Activated CD4-positive, alpha-beta T cell treated with anti-CD3 and anti-CD28 coated beads, Interleukin-2, amount 50 U/mL, for 4 hours (primary cell): ENCODE measurements at places on chromosomes 1 and 21.

DNA sequence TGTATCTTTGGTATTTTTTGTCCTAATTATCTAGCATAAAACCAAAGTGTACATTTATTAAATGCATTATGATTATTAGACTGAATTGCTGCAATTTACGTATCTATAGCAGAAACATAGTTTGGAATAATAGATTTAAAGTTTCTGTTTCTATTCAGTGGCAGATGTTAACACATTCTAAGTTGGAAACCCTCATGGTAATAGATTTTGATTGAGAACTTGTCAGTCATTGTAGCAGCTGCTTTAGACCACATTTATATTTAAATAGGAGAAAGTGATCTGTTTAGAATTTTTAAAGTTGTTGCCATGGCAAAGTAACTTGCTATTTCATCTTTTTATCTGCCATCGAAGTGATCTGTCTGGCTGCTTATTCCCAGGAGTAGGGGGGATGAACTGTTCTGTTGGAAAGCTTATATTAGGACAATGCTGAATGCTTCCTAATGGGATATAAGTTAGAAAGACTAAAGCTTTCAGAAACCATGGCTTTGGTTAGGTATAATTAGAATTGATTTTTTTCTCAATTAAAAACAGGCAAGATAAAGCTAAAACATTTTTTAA is 61.6 kb downstream of the HS2ST1 start:
- no peak for DNase-seq

GRCh38 chr1:89547563-89548116 is 23.0 kb downstream of the LRRC8B start:
- no peak for DNase-seq

DNA sequence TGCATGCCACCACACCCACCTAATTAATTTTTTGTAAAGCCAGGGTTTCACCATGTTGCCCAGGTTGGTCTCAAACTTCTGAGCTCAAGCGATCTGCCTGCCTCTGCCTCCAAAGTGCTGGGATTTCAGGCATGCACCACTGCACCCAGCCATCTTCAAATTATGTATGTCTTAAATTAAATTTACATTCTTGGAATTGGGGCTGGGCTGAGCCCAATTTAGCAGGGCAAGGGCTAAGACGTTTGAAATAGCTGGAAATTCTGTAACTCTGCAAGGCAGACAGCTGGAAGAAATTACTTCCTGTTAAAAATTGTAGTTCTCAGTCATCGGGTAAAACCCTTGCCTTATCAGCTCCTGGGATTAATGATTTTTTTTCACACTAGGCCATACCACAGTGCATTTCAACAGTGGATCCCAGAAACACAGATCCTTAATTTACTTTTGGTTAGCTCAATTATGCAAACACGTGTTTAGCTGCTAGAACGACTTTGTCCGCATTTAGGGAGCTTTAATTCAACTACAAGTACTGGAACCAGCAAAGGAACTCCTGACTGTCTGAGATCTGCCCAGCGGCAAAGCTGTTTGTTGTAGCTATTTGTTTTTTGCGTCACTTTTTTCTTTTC is 83.3 kb downstream of the OLFML3 start:
- DNase-seq: no peak

GRCh38 chr1:46274225-46275029 is 26.9 kb downstream of the RAD54L start:
- DNase-seq: no peak

GRCh38 chr1:117826540-117827078 is 102.8 kb downstream of the GDAP2 start:
- no peak for DNase-seq

- no peak for DNase-seq
Measured at GRCh38 chr1:236421850-236422516, 27.9 kb downstream of the EDARADD start.

- DNase-seq: peak; percentile 84
Measured at GRCh38 chr1:24925082-24925779, 4.8 kb downstream of the RUNX3 start.

GRCh38 chr1:36511804-36512798 is 29.4 kb upstream of the CSF3R start:
- DNase-seq: no peak

DNA sequence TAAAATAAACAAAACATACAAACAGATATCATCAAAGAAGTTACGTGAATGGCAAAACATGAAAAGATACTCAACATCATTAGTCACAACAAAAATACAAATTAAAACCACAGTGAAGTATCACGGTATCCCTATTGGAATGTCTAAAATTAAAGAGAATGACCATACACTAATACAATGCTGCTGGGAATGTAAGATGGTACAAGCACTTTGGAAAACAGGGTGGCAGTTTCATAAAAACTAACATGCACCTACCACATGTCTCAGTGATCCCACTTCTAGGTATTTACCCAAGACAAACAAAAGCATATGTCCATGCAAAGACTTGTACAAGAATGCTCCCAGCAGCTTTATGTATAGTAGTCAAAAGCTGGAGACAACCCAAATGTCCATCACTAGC is 69.1 kb downstream of the HSF2BP start:
- no peak for DNase-seq

DNA sequence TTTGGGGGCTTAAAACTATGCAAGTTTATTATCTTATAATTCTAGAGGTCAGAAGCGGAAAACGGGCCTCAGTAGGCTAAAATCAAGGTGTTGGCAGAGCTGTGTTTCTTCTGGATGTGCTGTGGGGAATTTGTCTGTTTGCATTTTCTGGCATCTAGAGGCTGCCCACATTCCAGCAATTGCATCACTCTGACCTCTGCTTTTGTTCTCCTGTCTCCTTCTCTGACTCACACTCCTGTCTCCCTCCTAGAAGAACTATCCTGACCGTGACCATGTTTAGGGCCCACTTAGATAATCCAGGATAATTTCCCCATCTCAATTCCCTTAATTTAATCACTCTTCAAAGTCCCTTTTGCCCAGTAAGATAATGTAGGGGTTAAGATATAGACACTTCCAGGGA is 127.4 kb upstream of the DEPDC1 start:
- DNase-seq: no peak

DNA sequence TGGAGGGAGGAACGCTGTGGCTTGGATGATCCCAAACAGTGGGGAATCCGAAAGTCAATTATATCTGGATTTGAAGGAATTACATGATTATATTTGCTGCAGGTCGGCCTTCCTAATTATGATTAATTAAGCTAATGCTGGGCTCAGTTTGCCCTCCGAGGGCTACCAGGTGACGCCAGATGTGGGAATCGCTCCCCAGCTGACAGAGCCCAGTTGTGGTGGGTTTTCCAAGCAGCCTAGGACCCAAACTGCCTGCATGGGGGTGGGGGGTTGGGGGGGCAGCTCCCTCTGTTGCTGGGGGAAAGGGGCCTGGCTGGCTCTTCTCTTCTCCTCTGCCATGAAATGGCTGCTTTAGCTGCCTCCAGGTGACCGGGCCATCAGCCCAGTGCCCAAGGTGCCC is 147.6 kb upstream of the C1orf174 start:
- DNase-seq: no peak

DNA sequence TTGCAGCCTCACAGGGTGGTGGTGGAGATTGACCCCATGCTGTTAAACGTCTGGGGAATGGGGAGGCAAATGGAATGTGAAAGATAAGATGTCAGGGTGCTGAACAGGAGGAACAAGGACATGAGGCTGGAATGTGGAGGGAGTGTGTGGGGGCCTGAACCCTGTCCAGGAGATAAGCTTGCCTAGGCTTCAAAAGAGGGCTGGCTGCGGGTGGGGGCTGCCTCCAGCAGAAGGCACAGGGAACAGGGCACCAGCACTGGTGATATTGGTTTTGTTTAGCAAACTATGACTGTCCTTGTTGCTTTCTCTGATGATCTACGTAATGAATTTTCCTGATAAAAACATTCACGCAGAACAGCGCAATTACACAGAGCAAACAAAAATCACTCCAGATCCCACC is 52.4 kb upstream of the LRP8 start:
- no peak for DNase-seq

GRCh38 chr1:180112984-180113647 is 41.6 kb upstream of the QSOX1 start:
- no peak for DNase-seq

GRCh38 chr1:181545395-181545794 is 62.1 kb downstream of the CACNA1E start:
- no peak for DNase-seq

- DNase-seq: no peak
Measured at GRCh38 chr1:107344268-107344760, 203.5 kb downstream of the NTNG1 start.

GRCh38 chr1:97636941-97637340 is 283.9 kb downstream of the DPYD start:
- no peak for DNase-seq

GRCh38 chr1:4975856-4976255 is 321.4 kb downstream of the AJAP1 start:
- no peak for DNase-seq

- no peak for DNase-seq
Measured at GRCh38 chr1:21775550-21775914, 7.4 kb downstream of the USP48 start.

GRCh38 chr21:36030581-36031189 is 29.6 kb downstream of the SETD4 start:
- no peak for DNase-seq

GRCh38 chr1:231913493-231913892 is 286.9 kb downstream of the DISC1 start:
- DNase-seq: no peak

- no peak for DNase-seq
Measured at GRCh38 chr1:210464519-210465039, 135.9 kb downstream of the HHAT start.

DNA sequence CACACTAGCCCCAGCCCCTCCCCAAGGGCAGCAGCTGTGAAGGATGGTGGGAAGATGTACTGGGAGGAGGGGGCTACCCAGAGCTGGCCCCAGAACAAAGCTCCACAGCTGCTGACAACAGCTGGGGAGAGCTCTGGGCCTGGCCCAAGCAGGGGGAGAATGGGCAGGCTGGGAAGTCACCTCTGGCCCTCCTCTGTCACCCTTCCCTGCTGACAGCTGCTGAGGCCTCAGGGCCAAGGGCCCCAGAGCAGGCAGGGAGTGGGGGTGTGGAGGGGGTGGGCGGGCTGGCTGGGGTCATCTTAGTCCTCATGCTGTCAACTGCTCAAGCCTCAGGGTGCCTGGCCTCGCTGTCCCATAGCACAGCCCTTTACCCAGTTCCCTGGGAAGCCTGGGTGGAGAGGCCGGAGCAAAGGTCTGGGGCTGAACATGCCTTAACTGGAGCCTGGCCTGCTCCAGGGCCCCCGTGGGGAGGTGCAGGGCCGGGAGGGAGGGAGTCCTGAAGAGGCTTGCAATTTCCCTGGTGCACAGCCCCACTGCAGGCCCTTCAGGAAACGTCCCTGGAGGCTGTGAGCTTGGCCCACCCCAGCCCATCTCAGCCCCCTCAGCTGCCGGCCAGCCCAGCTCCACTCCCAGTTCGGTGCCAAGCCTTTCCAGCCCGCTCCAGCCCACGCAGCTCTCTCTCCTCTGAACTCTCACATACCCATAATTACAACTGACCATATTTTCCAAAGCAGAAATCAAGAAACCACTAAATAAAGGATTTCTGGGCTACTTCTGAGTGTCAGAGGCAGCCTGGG is 25.7 kb downstream of the HSPG2 start:
- no peak for DNase-seq

- DNase-seq: no peak
Measured at GRCh38 chr1:75548721-75549480, 62.0 kb downstream of the SLC44A5 start.

GRCh38 chr1:179090522-179090921 is 8.7 kb downstream of the TOR3A start:
- no peak for DNase-seq

DNA sequence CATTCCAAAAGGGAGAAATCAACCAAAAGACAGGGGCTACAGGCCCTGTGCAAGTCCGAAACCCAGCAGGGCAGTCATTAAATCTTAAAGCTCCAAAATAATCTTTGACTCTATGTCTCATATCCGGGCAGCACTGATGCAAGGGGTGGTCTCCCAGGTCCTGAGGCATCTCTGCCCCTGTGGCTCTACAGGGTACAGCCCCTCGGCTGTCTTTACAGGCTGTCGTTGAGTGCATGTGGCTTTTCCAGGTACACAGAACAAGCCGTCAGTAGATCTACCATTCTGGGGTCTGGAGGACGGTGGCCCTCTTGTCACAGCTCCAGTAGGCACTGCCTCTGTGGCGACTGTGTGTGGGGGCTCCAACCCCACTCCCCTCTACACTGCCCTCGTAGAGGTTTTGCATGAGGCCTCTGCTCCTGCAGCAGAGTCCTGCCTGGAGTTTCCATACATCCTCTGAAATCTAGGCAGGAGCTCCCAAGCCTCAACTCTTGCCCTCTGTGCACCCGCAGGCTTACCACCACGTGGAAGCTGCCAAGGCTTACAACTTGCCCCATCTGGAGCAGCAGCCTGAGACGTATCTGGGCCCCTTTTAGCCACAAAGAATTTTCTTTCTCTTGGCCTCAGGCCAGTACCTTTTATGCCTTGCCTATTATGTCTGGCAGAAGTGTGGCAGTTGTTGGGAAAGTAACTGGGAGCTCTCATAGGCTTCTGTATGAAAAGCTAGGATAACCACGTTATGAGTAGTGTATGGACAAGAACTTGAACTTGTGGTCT is 52.5 kb downstream of the POU2F1 start:
- no peak for DNase-seq

GRCh38 chr1:215857317-215857716 is 290.2 kb downstream of the KCTD3 start:
- DNase-seq: no peak

DNA sequence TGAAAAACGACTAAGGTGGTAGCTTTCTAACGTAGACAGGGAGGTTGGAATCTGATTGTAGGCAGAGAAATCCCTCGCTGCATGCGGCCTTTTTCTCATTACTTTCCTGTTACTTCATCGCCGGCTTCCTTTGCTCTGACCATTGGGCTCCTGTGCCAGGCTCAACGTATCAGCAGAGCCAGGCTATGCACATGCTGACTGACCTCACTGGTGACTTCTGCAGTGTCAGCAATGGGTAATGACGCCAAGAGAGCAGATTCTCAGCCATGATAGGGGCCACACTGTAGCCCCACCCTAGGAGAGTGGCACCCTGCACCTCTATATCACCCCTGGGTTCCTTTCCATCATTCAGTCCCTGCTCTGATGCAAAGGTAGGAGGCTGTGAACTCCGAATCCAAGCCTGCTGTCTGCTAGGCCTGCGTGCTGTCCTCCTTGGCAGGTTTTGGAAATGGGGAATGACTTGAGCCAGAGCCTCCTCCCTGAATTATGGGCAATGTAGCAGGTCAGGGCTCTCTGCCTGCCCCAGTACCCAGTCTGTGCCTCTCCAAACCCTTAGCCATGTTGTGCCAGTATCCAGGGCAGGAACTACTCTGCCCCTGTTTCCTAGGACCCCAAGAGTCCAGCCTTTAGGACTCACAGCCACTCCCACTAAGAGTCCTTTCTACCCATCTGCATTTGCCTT is 11.4 kb downstream of the PPFIA4 start:
- no peak for DNase-seq
